NCI-H1930 (cell line): ENCODE measurements at places on chromosomes 6 and 20.

DNA sequence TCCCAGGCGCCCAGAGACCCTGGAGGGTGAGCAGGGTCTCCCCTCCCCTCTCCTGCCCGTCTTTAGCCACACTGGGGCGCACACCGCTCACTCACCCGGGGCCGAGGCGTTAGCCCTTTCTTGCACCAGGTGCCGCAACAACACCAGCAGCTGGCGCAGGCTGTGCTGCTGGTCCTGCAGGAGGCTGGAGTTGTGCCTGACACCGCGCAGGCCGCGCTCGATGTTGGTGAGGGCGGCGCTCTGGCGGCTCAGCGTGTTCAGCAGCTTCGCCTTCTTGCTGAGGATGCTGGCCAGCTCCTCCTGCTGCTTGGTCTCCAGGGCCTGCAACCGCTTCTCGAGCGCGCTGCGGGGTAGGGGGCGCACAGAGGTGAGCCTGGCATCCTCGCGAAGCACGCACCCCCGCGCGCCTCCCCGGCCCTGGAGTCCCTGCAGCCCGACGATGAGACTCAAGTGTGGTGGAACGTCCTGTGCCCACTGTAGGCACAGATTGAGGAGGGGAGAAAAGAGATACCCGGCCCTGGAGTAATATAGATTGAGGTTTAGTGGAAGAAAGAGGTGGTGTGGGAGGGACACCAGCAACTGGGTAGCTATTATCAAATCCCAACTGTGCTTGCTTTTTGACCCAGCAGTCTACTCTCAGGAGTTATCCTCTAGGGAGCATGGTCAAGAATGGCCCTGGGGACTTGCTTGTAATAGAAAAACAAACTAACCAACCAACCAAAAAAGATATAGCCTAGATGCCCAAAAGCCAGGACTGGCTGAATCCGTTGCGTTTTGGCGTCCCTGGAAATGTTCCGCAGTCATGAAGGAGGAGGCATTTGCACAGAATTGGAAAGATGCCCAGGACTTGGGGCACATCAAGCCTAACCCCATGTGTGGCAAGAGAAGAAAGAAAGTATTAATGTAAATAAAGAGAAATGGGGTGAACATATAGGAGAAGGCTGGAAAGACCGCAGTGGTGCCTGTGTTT is 30.9 kb downstream of the ANGPT4 start:
- DNase-seq = no peak

GRCh38 chr20:33070111-33071053 is 9.1 kb upstream of the BPIFB4 start:
- no peak for DNase-seq

GRCh38 chr6:22921828-22922227 is 352.5 kb downstream of the HDGFL1 start:
- DNase-seq = no peak

GRCh38 chr20:478010-478948 is 15.9 kb upstream of the TBC1D20 start:
- no peak for DNase-seq

- DNase-seq = no peak
Measured at GRCh38 chr20:22700367-22700766, 116.0 kb upstream of the FOXA2 start.
